ENCODE measurements at places on chromosomes 6 and 20. TPM values are rescaled to one million over a fixed set of nuclear protein-coding genes. Genes with fewer than 3 reads are reported as not detected.

DNMT3B gene
- total RNA-seq = 0.32 TPM

MRPS18B gene
- total RNA-seq = 129 TPM

DNA sequence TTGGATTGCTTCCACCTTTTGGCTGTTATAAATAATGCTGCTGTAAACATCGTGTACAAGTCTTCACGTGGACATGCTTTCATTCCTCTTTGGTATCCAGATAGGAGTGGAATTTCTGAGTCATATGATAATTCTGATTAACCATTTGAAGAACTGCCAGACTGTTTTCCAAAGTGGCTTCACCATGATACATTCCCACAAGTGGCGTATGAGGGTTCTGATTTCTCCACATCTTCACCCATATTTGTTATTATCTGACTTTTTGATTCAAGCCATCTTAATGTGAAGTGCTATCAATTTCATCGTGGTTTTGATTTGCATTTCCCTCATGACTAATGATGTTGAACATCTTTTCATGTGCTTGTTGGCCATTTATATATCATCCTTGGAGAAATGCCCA, 2.9 kb upstream of the SNRPB start:
- DNase-seq = no peak

DNA sequence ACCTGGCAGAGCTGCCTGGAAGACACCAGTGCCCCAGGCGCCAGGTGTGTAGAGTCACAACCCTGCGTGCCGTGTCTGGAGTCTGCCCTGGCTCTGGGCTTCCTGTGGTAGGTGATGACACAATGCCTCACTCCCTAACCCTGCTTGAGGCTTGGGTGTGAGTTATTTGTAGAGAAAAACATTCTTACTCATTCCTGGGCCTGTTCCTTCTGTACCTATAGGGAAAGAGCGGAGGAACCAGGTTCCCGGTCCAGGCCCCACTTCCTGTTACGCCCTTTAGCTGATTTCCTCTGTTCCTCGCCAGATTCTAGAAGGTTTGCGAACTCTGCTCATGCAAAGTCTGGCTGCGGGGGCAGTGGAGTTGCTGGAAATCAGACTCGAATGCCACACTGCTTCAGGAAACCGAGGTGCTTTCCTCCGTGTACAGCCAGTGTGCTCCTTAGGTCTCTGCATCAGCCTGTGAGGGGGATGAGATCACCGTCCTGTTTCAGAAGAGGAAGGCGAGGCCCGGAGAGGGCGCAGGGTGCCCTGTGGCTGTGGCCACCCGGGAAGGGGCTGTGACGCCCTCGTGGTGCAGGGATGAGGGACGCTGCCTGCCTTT, 67.1 kb upstream of the DUSP22 start:
- DNase-seq = no peak

DNA sequence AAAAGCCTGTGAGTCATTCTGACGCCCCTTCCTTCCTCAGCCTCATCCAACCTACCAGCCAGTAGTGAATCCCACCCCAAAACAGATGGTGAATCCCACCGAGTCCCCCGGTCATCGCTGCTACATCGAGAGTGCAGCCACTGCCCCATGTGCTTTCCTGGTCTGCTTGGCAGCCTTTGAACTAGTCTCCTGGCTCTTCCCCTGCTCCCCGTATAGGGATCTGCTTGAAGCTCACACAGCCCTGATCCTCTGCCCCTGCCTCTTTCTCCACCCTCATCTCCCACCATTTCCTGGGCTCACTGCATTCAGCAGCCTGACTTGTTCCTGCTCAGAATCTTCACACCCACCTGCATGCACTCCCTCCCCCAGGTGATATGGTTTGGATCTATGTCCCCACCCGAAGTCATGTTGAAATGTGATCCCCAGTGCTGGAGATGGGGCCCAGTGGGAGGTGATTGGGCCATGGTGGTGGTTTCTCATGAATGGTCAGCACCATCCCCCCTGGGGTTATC, 14.6 kb downstream of the SYNJ2 start:
- DNase-seq = no peak

TMC2 gene
- 0.08 TPM for total RNA-seq

NFATC2 gene
- total RNA-seq = 2.1 TPM

DNA sequence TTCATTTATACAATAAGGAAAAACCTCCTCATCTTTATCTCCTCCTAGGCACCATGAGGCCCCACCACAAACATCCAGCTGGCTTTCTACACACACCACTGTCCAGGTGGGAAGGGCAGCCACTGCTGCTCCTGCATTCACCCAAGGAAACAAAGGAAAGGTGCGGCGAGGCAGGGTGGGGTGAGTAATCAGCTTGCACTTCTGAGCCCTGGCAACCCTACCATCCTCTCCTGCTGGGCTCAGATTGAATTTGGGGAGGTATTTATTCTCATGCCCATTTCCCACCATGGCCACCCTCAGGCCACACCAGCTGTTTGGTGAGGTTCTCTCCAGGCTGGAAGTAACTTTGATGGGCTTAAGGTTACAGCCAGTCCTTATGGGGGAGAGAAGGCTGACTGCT, 31.2 kb upstream of the SPDEF start:
- no peak for DNase-seq
